ENCODE measurements at places on chromosomes 1 and 21.

GRCh38 chr1:198542632-198543031, 2.2 kb upstream of the ATP6V1G3 start:
- DNase-seq: no peak

- no peak for DNase-seq
These were observed 127.0 kb upstream of the TIAM1 start for GRCh38 chr21:31470896-31471694.

DNA sequence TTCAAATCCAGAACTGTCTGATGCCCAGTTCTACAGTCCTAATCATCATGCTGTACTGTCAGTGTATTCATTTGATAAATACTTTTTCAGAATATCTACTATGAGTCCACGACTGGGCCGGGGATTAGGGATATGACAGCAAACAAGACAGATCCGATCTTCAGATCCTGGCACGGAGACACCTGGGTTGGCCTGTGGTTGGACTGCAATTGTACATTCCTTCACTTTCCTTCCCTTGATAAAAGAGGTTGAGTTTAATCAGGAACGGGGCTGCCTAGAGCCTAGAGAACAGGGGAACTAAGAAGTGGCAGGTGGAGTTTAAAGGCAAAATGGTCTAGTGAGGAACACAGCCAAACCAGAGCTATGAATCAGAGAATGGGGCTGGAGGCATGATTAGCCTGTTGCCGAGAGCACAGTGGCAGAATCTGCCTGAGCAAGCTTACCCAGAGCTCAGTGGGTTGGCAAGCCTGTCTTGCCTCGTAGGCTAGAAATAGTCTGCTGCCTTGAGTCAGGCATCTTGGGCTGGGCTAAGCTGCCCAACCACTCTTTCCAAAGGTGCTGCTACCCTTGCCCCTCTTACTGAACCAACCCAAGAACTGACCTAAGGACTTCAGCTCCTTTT, 38.1 kb upstream of the PTCH2 start:
- no peak for DNase-seq

GRCh38 chr1:245752561-245752960, 597.8 kb downstream of the KIF26B start:
- DNase-seq: no peak

GRCh38 chr1:110321846-110322245, 17.3 kb upstream of the RBM15 start:
- no peak for DNase-seq

GRCh38 chr1:180267761-180268555, 37.9 kb downstream of the LHX4 start:
- no peak for DNase-seq

- no peak for DNase-seq
These were observed 8.0 kb downstream of the PHLDA3 start for GRCh38 chr1:201460814-201461644.

- DNase-seq: no peak
These were observed 3.7 kb upstream of the ID3 start for GRCh38 chr1:23563003-23563402.

DNA sequence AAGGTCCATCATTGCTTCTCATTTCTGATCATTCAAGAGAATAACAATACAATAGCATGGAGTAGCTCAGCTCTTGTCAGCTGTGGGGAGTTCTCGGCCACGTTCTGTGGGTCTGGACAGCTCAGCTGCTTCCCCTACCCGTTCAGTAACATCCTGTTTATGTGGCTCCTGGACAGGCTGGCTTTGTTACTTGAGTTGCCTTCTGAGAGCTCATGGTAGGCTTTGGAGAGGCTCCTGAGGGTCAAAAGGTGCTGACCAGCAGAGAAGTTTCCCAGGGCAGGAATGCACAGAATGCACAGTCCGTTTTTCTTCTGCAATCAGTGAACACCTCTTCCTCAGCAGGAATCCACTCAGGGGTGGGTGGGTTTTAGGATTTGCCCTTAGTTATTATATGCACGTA, 36.0 kb downstream of the KAZN start:
- no peak for DNase-seq

DNA sequence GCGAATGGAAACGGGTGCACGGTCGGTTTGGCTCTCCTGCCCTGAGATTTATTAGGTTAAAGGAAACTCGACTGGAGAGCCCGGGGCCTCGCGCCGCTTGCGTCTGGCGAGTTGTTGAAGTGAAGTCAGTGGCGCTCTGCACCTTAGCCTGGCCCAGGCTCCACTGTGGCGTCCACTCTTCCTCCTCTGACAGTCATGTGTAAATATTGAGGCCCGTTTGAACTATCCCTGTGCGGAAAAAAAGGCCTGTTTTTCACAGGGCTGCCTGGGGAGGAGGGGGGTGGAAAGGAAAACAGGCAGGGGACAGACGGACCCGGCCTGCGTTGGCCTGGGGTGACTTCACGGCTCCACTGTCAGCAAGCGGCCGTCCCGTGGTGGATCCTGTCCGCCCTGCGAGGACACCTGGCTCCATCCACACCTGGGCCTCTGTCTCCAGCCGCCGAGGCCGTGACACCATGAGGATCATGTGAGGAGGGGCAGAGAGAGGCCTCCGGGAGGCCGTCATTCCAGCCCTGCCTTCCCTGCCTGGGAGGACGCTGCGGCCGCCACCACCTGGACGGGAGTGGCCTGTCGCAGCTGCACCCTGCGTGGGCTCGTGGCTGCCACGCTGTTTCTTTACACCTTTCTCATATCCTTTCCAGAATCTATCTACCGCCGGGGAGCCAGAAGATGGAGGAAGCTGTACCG, 59.8 kb downstream of the FAAP20 start:
- no peak for DNase-seq

DNA sequence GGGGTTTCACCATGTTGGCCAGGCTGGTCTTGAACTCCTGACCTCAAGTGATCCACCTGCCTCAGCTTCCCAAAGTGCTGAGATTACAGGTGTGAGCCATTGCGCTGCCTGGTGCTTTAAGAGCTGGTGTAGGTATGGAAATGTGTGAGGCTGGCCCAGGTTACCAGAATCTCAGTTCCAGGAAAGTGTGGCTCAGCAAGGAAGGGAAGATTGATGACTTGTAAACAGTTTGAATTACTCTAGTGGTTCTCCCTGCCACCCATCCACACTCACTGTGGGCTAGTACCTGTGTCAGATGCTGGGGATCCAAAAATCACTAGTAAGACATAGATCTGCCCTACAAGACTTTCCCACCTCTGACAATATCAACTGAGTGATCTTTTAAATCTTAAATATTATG, 34.5 kb upstream of the SLC35D1 start:
- DNase-seq: no peak

DNA sequence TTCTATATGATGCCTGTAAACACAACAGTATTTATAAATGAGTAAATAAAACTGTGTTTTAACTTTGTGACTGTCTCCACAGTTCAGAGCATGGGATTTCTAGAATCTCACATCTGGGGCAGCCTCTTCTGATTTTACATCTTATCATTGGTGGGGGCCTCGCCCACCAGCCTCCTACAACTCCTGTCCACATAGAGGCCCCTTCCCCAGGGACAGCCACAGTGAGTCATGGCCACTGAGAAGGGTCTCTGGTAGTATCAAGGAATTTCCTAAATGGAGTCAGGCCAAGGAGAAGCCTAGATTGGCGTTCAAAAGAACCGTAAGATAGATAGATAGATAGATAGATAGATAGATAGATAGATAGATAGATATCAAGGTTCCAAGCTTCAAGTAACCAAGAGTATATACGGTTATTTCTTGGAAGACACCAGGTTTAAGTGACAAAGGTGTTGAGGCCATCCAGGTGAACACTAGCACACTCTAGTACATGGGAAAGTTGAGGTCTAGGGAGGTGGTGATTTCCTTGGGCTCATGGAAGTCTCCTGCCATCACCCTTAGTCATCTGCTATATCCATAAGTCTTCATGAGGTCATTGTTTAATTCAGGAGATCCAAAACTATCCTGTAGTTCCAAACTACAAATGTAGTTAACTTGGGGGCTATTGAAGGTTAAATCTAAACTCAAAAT, 121.6 kb downstream of the SYT2 start:
- no peak for DNase-seq

GRCh38 chr21:32641710-32642698, 29.8 kb upstream of the CFAP298 start:
- no peak for DNase-seq

DNA sequence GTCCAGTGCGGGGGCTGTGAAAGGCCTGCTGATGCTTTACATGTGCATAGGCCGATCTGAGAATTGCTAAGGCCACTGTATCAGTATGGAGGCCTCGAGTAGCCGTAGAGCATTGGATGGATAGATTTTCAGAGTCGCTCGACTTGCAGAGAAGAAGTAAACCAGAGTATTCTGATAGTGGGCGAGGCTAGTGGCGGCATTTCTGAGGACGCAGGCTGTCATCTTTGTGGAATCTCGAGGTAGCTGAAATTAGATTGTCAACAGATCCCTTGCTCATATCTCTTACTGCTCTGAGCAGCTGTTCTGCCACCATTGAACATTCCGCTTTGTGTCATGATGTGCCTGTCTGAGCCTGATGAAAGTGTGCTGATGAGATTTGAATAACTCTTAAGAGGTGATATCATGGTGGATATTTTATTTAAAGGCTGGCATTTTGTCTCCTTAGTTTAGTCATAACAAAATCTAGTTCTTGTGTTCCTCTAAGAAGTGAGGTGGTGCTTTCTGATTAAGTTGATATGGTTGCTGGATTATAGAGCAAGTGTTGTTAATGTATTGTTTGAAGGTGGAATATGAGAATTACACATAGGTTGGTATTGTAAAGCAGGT, 1.5 kb downstream of the KIF1B start:
- no peak for DNase-seq

GRCh38 chr1:213669964-213670691, 317.6 kb upstream of the PROX1 start:
- peak; percentile 8 for DNase-seq

GRCh38 chr1:85421179-85421578, 43.8 kb downstream of the DDAH1 start:
- no peak for DNase-seq

- no peak for DNase-seq
These were observed 286 bp downstream of the ODR4 start for GRCh38 chr1:186375929-186376319.

GRCh38 chr1:182752077-182752988, 37.2 kb upstream of the NPL start:
- no peak for DNase-seq

- no peak for DNase-seq
These were observed at the start of gene FCRLA for GRCh38 chr1:161706482-161707347. Gene FCRLA (plus strand): TSS chr1:161707229. CDS start chr1:161707265, 36 bp downstream.

GRCh38 chr1:3019516-3020051, 1.7 kb upstream of the ACTRT2 start:
- DNase-seq: no peak

DNA sequence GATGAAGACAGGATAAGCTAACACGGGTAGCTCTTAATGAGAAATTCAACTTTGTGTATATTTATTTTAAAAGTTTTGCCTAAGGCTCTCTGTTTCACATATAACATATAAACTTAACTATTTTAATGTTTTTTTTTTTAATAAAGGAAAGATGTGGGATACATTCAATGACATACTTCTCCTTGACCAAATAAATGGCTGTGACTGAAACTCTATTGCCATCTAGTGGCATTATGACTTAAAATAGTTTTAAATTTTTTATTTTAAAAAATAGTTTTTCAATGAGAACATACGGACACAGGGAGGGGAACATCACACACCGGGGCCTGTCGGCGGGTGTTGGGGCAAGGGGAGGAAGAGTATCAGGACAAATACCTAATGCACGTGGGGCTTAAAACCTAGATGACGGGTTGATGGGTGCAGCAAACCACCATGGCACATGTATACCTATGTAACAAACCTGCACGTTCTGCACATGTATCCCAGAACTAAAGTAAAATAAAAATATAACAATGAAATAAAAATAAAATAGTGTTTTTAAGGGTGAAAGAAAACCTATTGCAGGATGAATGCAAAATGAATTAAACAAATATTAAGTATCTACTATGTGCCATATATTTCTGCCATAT, 83.4 kb downstream of the LYST start:
- no peak for DNase-seq

GRCh38 chr21:34790341-34790740, 121.5 kb downstream of the CLIC6 start:
- DNase-seq: no peak

- no peak for DNase-seq
These were observed 12.2 kb upstream of the ACADM start for GRCh38 chr1:75712306-75712705.

Data from activated effector memory CD4-positive, alpha-beta T cell treated with Interleukin-2 at 50 U/mL for 16 hours (primary cell).